Cortex of kidney (tissue), 1 donor: ENCODE measurements at places on chromosomes 13 and 19.

- no peak for DNase-seq
Observed at GRCh38 chr19:49880162-49880869, 2.8 kb downstream of the TBC1D17 start.

DNA sequence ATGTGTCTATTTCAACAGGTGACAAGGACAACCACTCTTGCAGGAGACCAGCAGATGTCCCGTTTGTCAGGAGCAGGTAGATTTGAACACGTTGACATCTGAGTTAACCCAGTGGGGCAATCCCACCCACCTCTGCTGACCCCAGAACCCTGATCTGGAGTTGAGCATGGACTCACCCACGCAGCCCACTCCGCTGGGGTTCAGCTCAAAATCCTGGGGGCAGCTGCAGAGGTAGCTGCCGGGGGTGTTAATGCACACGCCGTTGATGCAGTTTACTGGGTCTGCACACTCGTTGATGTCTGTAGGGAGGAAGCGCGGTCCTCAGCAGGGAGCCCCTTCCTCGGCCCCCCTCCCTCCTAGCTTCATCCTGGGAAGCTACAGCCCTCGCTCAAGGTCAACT is 39.9 kb downstream of the FBN3 start:
- DNase-seq, result no peak

GRCh38 chr19:47331931-47332547 is at the start of gene C5AR2:
Gene C5AR2 (plus strand): TSS chr19:47332175. CDS start chr19:47340800, 8,625 bp downstream.
- DNase-seq, result no peak

DNA sequence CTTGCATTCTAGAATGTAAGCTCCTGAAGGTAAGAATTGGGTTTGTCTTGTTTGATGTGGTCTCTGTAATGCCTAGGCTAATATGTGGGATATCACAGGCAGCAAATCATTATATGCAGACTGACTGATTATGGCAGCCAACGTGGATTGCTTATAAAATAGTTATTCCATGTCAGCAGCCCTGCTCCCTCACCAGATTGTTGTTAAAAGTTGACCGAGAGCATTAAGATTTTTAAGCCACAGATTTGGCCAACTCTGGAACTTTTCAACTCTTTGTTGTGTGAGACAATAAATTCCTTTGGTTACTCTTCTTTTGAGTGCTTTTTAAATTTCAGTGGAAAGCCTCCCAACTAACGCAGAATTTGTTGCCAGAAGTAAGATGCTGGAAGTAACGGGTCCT is 92.6 kb upstream of the FAM216B start:
- DNase-seq, result no peak

- no peak for DNase-seq
Observed at GRCh38 chr19:13055213-13056051, 47.2 kb downstream of the LYL1 start.

GRCh38 chr19:45784096-45784495 is 1.8 kb upstream of the DMPK start:
- DNase-seq, result no peak

GRCh38 chr19:55494172-55494761 is 6.0 kb downstream of the SSC5D start:
- no peak for DNase-seq

GRCh38 chr13:114027826-114028225 is 54.0 kb upstream of the C13orf46 start:
- DNase-seq, result no peak

GRCh38 chr13:99796175-99796819 is 175.3 kb downstream of the ZIC5 start:
- no peak for DNase-seq

- DNase-seq, result no peak
Observed at GRCh38 chr13:52848455-52849195, at the start of gene PCDH8. Gene PCDH8 (minus strand): TSS chr13:52848640. CDS start chr13:52848436, 204 bp downstream.
